Natural killer cell treated with Interleukin-12 subunit alpha and Interleukin-12 subunit beta and Interleukin-15 and Interleukin-18, amount 100 ng/mL, for 72 hours (primary cell): ENCODE measurements at places on chromosomes 5 and 9. TPM values are rescaled to one million over a fixed set of nuclear protein-coding genes. Genes with fewer than 3 reads are reported as not detected.

DNA sequence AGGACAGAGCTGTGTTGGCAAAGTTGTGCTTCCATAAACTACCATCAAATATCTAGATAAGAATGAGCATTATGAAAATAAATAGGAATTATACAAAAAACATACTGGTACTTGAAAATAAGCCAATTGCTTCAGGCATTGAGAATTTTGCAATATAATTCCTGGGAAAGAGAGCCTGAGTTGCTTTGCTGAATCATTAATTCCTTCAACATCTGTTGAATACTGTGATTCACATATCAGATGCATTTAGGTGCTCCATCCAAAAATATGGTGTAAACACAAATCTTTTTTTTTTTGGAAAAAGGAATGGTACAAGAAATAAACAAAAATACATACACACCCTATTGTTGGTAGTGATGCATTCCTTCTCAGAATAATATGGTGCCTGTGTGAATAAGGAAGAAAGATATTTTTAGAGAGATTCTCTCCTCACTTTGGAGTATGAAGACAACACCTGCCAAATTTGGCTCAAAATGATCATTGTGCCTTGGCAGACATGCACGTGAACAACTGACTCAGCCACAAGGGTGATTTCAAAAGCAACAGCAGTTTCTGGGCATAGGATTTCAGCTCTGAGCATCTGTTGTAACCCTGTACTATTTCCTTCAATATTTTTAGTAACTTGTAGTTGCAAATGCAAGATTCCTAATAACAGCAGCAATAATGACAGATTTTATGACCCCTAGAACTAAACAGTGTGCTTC is 96.7 kb downstream of the CAVIN4 start:
- DNase-seq, result no peak

DNA sequence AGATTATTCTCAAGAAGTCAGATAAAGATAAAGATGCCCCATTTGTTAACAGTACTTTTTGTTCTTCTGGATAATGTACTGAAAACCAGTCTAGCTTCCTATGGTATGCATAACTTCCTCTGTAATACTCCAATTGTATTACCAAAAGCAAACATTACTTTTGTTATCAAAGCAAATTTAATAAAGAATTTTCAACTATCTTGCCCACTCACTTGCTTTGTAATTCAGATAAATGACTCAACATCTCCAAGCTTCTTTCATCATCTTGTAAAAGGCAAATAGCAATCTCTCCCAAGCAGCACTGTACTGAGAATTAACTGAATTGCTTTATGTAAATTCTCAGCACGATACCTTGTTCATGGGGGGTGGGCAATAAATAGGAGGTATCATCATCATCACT is 98.3 kb downstream of the NFIB start:
- no peak for DNase-seq

Gene BSPRY
- 2.5 TPM for total RNA-seq

Gene OR1Q1
- total RNA-seq, result not detected
